ENCODE measurements at places on chromosomes 16 and 17.

GRCh38 chr17:6239241-6239798 is 169.1 kb downstream of the WSCD1 start:
- no peak for DNase-seq

- DNase-seq, result no peak
Observed at GRCh38 chr17:68612209-68612922, 11.2 kb upstream of the FAM20A start.

- DNase-seq, result no peak
Observed at GRCh38 chr16:9308356-9308801, 216.9 kb downstream of the HAPSTR1 start.

DNA sequence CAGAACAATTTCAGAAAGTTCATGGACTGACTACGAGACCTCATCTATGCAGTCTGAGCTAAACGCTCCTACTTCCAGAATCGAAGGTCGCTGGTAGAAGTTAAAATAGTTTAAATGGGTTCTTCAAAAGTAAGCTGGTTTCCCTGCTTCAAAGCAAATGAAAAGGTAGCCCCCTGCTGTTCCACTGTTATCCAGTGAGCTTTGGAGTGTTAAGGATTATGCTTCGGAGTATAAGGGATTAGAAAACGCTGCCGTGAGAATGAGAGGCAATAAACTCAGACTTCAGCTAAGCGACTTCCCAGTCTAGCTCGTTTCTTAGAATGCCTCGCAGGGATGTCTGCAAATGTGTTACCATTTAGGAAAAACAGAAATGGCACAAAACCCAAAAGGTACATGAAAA is 12.4 kb downstream of the MLYCD start:
- no peak for DNase-seq

DNA sequence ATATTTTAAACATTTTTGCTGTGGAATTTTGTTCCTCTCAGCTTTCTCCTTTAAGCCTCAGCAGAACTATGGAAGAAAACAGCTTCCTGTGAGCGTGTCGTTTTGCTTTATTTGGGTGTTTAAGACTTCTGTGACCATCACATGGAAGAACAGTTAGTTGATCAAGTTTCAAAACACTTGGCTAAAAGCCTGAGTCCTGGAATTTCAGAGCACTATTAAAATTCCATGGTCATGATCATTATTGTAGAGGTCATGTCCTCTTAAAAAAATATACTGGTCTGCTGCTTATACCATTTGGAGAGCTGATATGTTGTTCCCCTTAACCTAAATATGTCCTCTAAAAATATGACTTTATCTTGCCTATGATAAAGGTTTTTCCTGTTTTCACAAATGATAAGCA is 12.6 kb upstream of the CDR2 start:
- no peak for DNase-seq

- no peak for DNase-seq
Observed at GRCh38 chr17:16969931-16970906, 1.7 kb downstream of the TNFRSF13B start.

GRCh38 chr16:4426021-4426684 is 485 bp downstream of the DNAJA3 start:
- peak; percentile 21 for DNase-seq

- no peak for DNase-seq
Observed at GRCh38 chr16:71568551-71568950, 8.3 kb downstream of the TAT start.

GRCh38 chr16:13039526-13039925 is 138.1 kb downstream of the SHISA9 start:
- DNase-seq, result no peak

GRCh38 chr16:85888405-85889331 is 10.3 kb upstream of the IRF8 start:
- DNase-seq, result no peak

GRCh38 chr16:28202147-28202746 is 9.5 kb downstream of the XPO6 start:
- no peak for DNase-seq

GRCh38 chr17:5264893-5265292 is 17.2 kb upstream of the RABEP1 start:
- no peak for DNase-seq

DNA sequence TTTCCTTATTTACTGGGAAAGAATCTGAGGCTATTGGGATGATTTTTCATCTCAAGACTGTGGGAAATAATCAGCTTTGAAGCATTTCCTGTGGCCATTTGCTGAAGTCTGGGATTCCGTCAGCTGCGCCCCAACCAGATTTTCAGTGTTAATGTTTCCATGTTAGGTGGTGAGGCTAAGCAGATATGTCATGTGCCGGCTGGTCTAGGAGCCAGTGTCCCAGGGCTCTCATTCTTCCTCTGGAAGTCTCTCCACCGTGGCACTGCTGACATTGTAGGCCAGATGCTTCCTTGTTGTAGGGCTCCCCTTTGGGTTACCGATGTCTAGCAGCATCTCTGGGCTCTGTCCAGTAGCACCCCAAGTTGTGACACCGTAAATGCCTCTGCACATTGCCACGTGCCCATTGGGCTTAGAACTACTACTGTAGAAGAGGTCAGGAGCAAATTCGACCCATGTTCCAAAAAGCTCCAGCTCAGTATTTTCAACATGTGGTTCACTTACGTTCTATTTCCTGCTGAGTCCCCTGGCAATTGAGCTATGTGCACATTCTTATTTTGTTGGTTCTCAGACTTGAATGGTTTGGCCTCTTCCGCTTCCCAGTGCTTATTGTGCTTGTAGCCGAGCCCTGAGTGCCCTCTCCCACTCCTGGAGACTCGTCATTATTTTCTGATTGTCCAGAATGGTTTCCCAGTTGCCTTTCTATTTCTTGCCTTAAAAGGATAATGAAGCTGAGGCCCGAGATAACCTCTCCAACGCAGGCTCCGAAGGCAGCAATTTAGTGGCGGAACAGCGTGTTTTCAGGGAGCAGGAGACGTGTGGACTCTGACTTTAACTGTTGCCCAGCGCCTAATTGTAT is 82.2 kb downstream of the SPECC1 start:
- DNase-seq, result no peak

GRCh38 chr17:82324566-82325285 is 7.3 kb upstream of the CD7 start:
- no peak for DNase-seq

DNA sequence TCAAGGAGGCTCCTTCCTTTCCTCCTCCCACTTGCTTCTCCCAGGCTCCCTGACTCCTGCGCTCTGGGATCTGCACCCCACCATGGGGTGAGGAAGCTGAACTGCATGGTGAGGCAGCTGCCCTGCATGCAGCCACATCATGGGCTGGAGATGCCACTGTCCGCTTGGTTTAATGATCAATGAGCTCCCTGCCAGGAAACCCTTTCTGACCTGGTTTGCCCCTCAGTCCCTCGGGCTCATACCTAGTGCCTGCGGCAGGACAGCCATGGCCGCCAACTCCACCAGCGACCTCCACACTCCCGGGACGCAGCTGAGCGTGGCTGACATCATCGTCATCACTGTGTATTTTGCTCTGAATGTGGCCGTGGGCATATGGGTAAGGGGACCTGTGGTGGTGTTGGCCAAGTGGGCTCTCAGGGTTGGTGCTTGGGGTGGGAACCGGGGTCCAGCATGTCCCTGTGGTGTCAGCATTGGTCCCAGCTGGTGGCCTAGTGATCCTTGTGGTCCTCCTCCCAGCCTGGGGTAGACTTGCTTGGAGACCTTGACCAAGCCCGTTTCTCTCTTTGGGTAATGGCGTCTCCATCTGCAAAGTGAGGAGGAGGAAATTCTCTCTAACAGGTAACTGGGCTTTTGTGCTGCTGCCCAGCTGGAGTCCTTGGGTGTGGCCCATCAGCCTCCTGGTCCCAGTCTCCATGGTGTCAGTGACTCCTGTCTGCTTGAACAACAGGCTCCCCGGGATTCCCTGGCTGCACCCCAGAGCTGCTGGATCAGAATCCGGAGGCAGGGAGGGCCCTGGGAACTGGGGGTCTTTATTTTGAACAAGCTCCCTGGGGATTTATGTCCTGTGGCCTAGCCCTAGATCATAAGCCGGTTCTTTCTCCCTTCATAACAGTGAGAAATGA is at the start of gene SLC5A10:
SLC5A10 (plus strand) TSS at position 225 of the 902 bp plus-strand sequence; CDS start at position 266, 41 bp downstream.
- peak; percentile 52 for DNase-seq

DNA sequence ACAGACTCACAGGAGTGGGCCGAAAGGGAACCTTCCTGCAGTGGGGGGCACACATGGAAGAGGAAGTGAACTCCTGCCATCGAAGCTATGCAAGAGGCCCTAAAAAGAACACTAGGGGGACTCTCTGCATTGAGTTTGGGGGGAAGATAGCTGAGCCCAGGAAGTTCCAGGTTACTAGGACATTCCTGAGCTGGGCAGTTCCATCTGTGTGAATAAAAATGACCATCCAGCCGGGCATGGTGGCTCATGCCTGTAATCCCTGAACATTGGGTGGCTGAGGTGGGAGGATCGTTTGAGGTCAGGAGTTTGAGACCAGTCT is 211.8 kb downstream of the ZNF423 start:
- DNase-seq, result no peak

- DNase-seq, result no peak
Observed at GRCh38 chr17:31321481-31321880, at the start of gene EVI2A. Gene EVI2A (minus strand): TSS chr17:31321622. CDS start chr17:31319013, 2,609 bp downstream.
